ENCODE measurements at places on chromosomes 6 and 20.

DNA sequence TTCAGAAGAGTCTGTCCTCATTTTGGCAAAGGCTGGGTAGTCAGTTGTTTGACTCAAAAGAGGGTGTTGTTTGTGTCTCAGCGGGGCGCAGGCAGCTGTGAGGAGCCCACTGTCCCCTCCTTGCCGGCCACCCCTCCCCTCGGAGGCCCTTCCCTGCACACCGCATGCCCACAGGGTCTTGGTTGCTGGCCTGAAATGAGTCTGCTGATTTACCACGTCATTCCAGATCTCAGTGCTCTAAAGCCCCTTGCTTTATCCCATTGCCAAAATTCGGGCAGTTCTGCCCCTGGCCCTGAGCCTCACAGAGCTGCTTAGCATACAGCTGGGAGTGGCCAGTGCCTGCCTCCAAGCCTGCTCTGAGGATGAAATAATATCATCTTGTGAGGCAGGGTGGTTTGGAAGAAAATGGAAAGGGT lies 220.7 kb downstream of the UST start:
- no peak overlapping the region for H3K4me3 ChIP-seq
- H3K27ac ChIP-seq, result no peak overlapping the region
- no peaks in the 10 kb centered on the region for H3K27me3 ChIP-seq
- peaks cover 2% of the 10 kb centered on the region for H3K36me3 ChIP-seq
- H3K4me1 ChIP-seq, result peaks cover 29% of the 10 kb centered on the region

GRCh38 chr6:162713974-162714780 lies 13.4 kb downstream of the PRKN start:
- H3K4me1 ChIP-seq, result no peaks in the 10 kb centered on the region
- no peak overlapping the region for H3K27ac ChIP-seq
- no peaks in the 10 kb centered on the region for H3K36me3 ChIP-seq
- no peaks in the 10 kb centered on the region for H3K27me3 ChIP-seq
- no peak for DNase-seq

- H3K27me3 ChIP-seq, result peaks cover 55% of the 10 kb centered on the region
- H3K27ac ChIP-seq, result no peak overlapping the region
- no peak overlapping the region for H3K4me3 ChIP-seq
- H3K36me3 ChIP-seq, result peaks cover 17% of the 10 kb centered on the region
These were observed 1.7 kb downstream of the COL11A2 start for GRCh38 chr6:33190504-33191107.

DNA sequence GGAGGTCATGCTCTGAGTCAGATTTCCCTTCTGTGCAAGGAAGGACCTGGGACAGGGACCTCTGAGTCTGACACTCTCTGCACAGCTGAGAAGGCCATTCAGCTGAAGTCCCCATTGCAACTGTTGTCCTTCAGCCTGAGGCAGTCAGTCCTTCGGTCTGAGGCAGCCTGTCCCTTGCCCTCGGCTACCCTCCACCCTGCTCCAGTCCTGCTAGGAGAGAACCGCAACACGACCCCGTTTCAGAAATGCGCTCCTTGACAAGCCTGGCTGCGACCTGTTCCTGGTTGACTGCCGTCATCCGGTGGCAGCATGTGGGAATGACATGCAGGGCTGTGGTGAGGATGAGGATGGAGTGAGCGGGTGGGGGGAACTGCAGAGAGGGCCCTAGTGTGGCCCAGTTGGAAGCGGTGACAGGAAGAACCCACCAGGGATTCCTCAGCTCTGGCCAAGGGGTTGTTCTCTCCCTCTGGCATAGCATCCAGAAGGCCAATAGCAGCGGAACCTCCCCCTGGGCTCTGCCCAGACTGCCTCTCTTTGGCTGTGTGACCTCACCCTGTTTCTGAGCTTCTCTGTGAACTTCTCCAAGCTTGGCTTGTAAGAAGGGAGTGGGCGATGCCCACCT lies 40.3 kb upstream of the ANGPT4 start:
- H3K36me3 ChIP-seq, result no peaks in the 10 kb centered on the region
- peaks cover 8% of the 10 kb centered on the region for H3K27me3 ChIP-seq
- H3K4me3 ChIP-seq, result no peak overlapping the region
- no peak overlapping the region for H3K27ac ChIP-seq
- DNase-seq, result peak; percentile 51
- H3K4me1 ChIP-seq, result no peaks in the 10 kb centered on the region

DNA sequence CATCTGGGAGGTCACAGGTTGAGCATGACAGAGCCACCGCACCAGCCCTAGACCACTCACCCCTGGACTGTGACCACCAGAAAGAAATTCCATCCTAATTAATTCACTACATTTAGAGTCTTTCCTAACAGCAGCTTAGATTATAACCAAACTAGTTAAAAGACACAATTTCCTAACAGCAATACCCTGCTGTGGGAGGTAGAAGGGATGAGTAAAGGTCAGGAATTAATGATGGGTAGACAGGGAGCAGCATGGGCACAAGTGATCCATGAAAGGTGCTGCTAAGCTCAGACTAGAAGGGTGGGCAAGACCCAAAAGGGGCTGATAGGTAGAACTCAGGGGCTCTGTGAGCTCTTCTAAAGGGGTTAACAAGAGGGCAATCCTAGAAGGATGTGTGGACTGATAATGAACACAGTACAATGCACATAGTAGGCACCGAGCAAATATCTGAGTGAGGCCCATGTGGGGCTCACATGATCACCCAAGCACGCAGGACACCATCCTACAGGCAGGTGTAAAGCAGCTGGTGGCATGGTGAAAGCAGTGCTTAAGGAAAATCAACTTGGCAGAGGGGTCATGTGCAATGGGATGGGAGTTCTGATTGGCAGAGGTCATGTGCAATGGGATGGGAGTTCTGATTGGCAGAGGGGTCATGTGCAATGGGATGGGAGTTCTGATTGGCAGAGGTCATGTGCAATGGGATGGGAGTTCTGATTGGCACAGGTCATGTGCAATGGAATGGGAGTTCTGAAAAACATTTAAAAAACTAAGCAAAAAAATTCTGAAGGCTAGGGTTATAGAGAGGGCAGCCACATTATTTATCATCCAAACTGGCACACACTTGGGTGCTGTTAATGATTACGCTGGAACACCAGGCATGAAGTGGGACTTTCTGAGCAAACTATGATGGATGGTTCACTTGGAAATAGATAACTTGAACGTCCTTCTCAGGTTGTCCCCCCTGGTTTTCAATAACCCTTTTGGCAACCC lies 188.2 kb upstream of the FOXQ1 start:
- no peaks in the 10 kb centered on the region for H3K4me1 ChIP-seq
- peaks cover 10% of the 10 kb centered on the region for H3K27me3 ChIP-seq
- H3K36me3 ChIP-seq, result no peaks in the 10 kb centered on the region
- DNase-seq, result no peak
- H3K27ac ChIP-seq, result no peak overlapping the region
- no peak overlapping the region for H3K4me3 ChIP-seq

DNA sequence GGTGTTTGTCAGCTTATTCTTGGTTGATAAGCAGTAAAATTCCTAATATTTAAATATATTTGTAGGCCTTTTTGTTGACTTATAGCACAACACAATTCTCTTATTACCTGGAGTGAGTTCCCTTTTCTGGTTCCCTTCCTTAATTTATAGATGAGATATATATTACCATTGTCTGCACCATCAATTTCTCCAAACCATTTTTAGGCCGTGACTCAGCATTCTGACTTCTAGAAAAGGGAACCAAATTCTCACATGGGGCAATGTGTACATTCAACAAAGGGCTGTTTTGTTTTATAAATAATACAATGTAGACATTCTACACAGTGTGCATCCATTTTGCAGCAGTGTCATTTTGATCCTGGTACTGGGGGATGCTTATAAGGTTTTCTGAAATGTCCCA lies 52.8 kb downstream of the NCOA7 start:
- no peak overlapping the region for H3K4me3 ChIP-seq
- no peak overlapping the region for H3K27ac ChIP-seq
- H3K27me3 ChIP-seq, result no peaks in the 10 kb centered on the region
- H3K4me1 ChIP-seq, result no peaks in the 10 kb centered on the region
- no peak for DNase-seq
- no peaks in the 10 kb centered on the region for H3K36me3 ChIP-seq

- no peak for DNase-seq
- peaks cover 2% of the 10 kb centered on the region for H3K27me3 ChIP-seq
- H3K36me3 ChIP-seq, result no peaks in the 10 kb centered on the region
- H3K27ac ChIP-seq, result no peak overlapping the region
These were observed 190.2 kb downstream of the BACH2 start for GRCh38 chr6:90106449-90106848.

DNA sequence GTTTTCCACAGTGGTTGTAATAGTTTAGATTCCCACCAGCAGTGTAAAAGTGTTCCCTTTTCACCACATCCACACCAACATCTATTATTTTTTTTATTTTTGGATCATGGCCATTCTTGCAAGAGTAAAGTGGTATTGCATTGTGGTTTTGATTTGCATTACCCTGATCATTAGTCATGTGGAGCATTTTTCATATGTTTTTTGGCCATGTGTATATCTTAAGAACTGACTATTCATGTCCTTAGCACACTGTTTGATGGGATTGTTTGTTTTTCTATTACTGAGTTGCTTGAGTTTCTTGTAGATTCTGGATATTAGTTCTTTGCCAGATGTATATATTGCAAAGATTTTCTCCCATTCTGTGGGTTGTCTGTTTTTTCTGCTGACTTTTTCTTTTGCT lies 820.1 kb downstream of the TENT5A start:
- no peaks in the 10 kb centered on the region for H3K4me1 ChIP-seq
- no peak overlapping the region for H3K27ac ChIP-seq
- peak; percentile 63 for DNase-seq
- H3K4me3 ChIP-seq, result no peak overlapping the region
- H3K27me3 ChIP-seq, result no peaks in the 10 kb centered on the region

DNA sequence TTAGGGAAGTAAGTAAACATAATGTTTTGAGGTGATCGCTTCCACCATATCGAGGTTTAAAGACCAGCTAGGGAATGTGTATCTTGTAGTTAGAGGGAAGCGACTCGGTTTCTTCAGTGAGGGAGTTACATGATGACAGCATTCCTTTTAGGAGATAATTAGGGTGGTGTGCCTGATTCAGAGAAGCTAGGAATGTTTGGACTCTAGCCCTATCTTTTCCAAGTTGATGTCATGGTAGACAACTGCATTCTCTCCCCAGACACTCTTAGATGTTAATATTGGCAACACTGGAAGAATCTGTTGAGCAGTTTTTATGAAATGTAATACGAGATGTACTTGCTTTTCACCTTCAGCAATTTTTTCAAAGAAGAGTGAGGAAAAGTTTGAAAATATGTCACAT lies 12.9 kb upstream of the HIVEP1 start:
- DNase-seq, result peak; percentile 71
- no peaks in the 10 kb centered on the region for H3K27me3 ChIP-seq
- peaks cover 4% of the 10 kb centered on the region for H3K4me1 ChIP-seq
- H3K36me3 ChIP-seq, result no peaks in the 10 kb centered on the region

- H3K27ac ChIP-seq, result no peak overlapping the region
- H3K36me3 ChIP-seq, result no peaks in the 10 kb centered on the region
- no peak overlapping the region for H3K4me3 ChIP-seq
- H3K4me1 ChIP-seq, result peaks cover 29% of the 10 kb centered on the region
These were observed 151.4 kb downstream of the BCAS1 start for GRCh38 chr20:53918949-53919361.

DNA sequence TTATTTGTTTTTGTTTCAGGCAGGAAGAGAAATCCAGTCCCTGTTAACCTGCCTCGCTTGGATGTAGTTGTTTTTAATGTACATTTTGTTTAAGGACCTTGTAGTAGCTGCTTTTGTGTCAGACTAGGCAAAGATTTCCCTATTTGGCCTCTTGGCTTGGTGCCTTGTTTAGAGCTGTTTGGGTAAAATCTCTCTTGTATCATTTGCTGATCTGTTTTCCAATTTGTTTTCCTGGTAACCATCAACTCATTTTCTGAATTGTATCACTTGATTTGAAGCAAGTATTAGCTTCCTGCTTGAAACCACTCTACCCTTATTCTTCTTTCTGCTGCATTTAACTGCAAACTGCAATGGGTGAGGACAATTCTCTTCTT lies 160.7 kb downstream of the ZFAND3 start:
- DNase-seq, result no peak
- peaks cover 13% of the 10 kb centered on the region for H3K4me1 ChIP-seq
- H3K27ac ChIP-seq, result no peak overlapping the region

GRCh38 chr20:44067650-44068081 lies 119.3 kb downstream of the JPH2 start:
- no peaks in the 10 kb centered on the region for H3K27me3 ChIP-seq
- H3K36me3 ChIP-seq, result peaks cover 28% of the 10 kb centered on the region
- no peak overlapping the region for H3K4me3 ChIP-seq
- no peak overlapping the region for H3K27ac ChIP-seq
- no peaks in the 10 kb centered on the region for H3K4me1 ChIP-seq
- no peak for DNase-seq

DNA sequence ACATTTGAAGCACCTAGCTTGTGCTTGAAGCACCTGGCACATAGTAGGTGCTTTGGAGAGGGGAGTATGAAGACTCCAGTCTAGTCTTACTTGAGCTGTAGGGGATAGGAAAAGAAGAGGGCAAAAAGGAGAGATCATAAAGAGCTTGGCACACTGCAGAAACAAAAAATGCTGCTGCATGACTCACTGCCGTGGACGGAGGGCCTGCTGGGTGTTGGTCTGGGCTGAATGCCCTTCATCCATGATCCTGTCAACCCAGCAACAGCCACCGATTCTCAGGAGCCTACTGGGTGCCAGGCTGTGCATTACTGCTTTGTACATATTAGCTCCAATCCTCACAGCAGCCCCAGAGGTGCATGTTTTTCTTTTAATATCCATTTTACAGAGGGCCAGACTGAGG lies 6.0 kb downstream of the PDYN start:
- no peak overlapping the region for H3K4me3 ChIP-seq
- H3K27me3 ChIP-seq, result peaks cover 30% of the 10 kb centered on the region
- DNase-seq, result no peak
- no peaks in the 10 kb centered on the region for H3K4me1 ChIP-seq

DNA sequence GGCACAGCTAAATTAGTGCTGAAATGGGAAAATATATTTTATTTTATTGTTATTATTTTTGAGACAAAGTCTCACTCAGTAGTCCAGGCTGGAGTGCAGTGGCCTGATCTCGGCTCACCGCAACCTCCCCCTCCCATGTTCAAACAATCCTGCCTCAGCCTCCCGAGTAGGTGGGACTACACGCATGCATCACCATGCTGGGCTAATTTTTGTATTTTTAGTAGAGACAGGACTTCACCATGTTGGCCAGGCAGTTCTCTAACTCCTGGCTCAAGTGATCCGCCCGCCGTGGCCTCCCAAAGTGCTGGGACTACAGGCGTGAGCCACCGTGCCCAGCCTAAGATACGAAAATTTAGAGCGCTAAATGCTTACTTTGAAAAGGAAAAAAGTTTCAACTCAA lies 4.8 kb downstream of the RAB23 start:
- H3K27ac ChIP-seq, result no peak overlapping the region
- no peak for DNase-seq
- H3K4me1 ChIP-seq, result peaks cover 6% of the 10 kb centered on the region
- H3K4me3 ChIP-seq, result no peak overlapping the region
- H3K36me3 ChIP-seq, result peaks cover 3% of the 10 kb centered on the region

- H3K4me3 ChIP-seq, result no peak overlapping the region
- no peak for DNase-seq
- no peak overlapping the region for H3K27ac ChIP-seq
- no peaks in the 10 kb centered on the region for H3K36me3 ChIP-seq
These were observed 89.2 kb downstream of the PHACTR3 start for GRCh38 chr20:59693587-59693986.

GRCh38 chr6:168632694-168633093 lies 191.7 kb downstream of the SMOC2 start:
- DNase-seq, result no peak
- H3K4me3 ChIP-seq, result no peak overlapping the region
- no peaks in the 10 kb centered on the region for H3K27me3 ChIP-seq
- H3K27ac ChIP-seq, result no peak overlapping the region
- no peaks in the 10 kb centered on the region for H3K36me3 ChIP-seq

GRCh38 chr6:130958468-130958867 lies 104.6 kb downstream of the EPB41L2 start:
- peak; percentile 36 for DNase-seq
- H3K4me3 ChIP-seq, result no peak overlapping the region
- peaks cover 7% of the 10 kb centered on the region for H3K4me1 ChIP-seq
- H3K27me3 ChIP-seq, result no peaks in the 10 kb centered on the region
- H3K27ac ChIP-seq, result no peak overlapping the region
